ENCODE measurements at places on chromosomes 5 and 9. TPM values are rescaled to one million over a fixed set of nuclear protein-coding genes. Genes with fewer than 3 reads are reported as not detected.
A peak's percentile ranks its signal among the peaks of the same experiment; 100 is the strongest.

The OR13J1 gene
- not detected for total RNA-seq

The GFRA3 gene
- 1.6 TPM for total RNA-seq

The FAT2 gene
- total RNA-seq: 0.40 TPM

DNA sequence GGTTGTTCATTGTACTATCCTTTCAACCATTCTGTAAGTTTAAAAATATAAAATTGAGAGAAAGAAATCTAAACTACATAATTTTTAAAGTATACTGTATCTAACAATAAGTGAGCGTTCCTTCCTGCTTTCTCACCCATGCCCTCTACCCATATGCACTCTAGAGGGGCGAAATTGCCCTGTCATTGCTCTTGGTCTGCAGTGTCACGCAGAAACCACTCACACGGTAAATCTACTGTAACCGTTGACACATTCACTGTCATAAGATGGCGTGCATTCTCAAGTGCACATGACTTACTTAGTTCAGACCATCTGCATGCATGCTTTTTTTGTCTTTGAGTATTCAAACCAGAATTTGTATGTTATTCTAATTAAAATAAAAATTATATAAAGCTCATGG is 55.7 kb upstream of the NIPBL start:
- no peak for DNase-seq
- H3K4me1 ChIP-seq: no peaks in the 10 kb centered on the region
- H3K36me3 ChIP-seq: no peaks in the 10 kb centered on the region
- H3K27ac ChIP-seq: no peak overlapping the region

DNA sequence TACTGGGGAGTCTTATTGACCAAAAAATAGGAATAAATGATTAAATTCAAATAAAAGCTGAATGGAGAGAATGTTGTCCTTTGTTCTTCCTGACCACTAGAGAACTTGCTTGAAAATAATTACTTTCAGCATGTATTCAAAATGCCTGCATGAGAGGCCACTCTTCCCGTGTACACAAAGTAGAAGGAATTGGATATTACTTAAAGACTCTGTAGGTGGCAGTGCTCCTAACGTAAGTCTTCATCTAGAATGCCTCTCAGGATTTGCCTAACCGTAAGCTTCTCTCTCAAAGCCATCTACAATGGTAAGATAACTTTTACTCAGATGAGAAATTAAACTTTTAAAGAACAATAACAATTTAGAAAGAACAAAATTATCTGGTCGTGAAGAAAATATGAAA is 620.0 kb upstream of the CCNG1 start:
- no peaks in the 10 kb centered on the region for H3K27me3 ChIP-seq
- no peaks in the 10 kb centered on the region for H3K4me1 ChIP-seq
- H3K27ac ChIP-seq: peak overlapping the region; percentile 65
- H3K4me3 ChIP-seq: no peak overlapping the region
- peak; percentile 6 for DNase-seq

DNA sequence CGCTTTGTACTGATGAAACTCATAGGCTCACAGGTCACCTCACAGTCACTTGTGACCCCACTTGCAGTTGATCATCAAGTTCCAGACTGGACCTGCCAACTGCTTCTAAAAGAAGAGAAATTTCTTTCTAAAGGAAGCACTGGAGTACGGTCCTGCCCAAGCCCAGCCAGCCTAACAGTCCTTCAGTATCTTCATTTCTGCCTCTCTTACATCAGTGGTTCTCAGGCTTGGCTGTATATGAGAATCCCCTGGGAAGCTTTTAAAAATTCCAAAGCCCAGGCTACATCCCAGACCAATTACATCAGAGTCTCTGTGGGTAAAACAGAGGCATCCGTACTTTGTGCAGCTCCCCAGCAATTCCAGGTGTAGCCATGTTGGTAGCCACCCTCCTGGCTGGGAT is 282.1 kb downstream of the NFIB start:
- peak overlapping the region; percentile 88 for H3K27ac ChIP-seq
- no peaks in the 10 kb centered on the region for H3K36me3 ChIP-seq
- no peak overlapping the region for H3K4me3 ChIP-seq
- no peaks in the 10 kb centered on the region for H3K27me3 ChIP-seq
- no peak for DNase-seq

DNA sequence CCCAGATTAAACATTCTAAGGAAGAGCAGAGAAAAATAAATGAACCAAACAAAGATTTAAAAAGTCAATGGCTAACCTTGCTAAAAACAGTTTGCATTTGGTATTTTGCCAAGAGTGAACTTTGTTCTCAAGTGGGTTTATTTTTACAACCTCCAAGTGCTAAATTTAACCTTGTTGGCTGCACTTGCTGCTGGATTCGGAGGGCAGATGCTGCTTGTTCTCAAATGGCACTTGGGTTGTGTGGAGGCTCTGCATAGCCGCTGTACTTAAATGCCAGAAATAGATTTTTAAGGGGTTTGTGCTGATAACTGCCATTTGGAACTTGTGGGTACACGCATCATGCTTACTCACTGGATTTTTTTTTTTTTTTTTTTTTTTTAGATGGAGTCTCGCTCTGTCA is 13.3 kb upstream of the SPATA24 start:
- peaks cover 21% of the 10 kb centered on the region for H3K4me1 ChIP-seq
- no peak overlapping the region for H3K27ac ChIP-seq
- no peak for DNase-seq
- no peak overlapping the region for H3K4me3 ChIP-seq
- no peaks in the 10 kb centered on the region for H3K27me3 ChIP-seq

- H3K4me1 ChIP-seq: no peaks in the 10 kb centered on the region
- no peaks in the 10 kb centered on the region for H3K36me3 ChIP-seq
- DNase-seq: no peak
- no peak overlapping the region for H3K27ac ChIP-seq
- no peak overlapping the region for H3K4me3 ChIP-seq
Measured at GRCh38 chr5:158979749-158980521, 119.8 kb downstream of the EBF1 start.

- no peaks in the 10 kb centered on the region for H3K4me1 ChIP-seq
- H3K27ac ChIP-seq: no peak overlapping the region
- DNase-seq: no peak
- no peaks in the 10 kb centered on the region for H3K27me3 ChIP-seq
Measured at GRCh38 chr5:9691261-9691660, 61.1 kb upstream of the TAS2R1 start.

DNA sequence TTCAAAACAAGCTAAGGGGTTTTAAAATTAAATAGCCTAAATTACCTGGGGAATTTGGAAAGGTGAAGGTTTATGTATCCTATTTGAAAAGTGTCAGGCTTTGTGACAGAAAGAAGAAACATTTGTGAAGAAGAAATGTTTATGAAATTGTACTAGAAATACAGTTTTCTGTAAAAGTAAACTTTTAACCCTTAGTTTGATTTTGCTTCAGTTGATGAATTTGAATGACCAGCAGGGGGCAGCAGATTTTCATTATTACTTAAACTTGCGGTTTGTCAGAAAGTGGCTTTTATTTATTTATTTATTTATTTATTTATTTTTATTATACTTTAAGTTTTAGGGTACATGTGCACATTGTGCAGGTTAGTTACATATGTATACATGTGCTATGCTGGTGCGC is 58.1 kb downstream of the NNT start:
- H3K4me1 ChIP-seq: no peaks in the 10 kb centered on the region
- no peak overlapping the region for H3K27ac ChIP-seq
- H3K4me3 ChIP-seq: no peak overlapping the region
- no peaks in the 10 kb centered on the region for H3K27me3 ChIP-seq
- H3K36me3 ChIP-seq: no peaks in the 10 kb centered on the region

GRCh38 chr9:75803130-75803529 is 87.3 kb upstream of the PCSK5 start:
- H3K27me3 ChIP-seq: no peaks in the 10 kb centered on the region
- no peak overlapping the region for H3K4me3 ChIP-seq
- H3K27ac ChIP-seq: no peak overlapping the region
